Aorta (tissue), 5 donors: ENCODE measurements at places on chromosomes 12 and 14. TPM values are rescaled to one million over a fixed set of nuclear protein-coding genes. Genes with fewer than 3 reads are reported as not detected.

The SOAT2 gene
- total RNA-seq, result 0.63 TPM

DNA sequence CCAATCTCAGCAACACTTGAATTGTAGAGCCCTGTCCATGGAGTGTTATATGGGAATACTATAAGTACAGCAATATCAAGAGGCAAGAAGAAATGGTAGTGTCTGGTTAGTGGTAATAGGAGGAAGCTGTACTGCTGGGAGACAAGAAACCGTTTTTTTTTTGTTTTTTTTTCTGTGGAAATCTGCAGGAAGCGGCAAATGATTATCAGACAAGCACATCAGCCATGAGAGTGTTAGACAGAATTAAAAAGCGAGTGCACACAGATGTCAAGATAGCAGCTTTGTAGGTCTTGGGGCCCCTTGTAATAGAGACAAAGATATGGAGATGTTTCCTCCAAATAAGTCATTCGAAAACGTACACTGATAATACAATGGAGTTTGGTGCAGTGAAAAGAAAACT is 6.7 kb downstream of the TESPA1 start:
- DNase-seq, result no peak

DNA sequence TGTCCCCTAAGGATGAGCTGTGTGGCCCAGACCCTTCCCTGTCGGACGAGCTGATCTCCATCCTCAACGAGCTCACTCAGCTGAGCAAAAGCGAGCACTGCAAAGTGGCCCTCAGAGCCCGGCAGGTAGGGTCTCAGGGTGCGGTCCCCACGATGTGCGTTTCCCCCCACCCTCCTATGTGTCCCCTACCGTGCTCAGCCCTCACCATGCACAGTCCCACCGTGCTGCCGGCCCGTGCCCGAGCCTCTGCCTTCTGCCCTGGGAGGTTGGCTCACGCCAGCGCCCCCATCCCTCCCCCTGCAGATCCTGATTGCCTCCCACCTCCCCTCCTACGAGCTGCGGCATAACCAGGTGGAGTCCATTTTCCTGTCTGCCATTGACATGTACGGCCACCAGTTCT is 86.6 kb downstream of the FOXN4 start:
- DNase-seq, result peak; percentile 40

- DNase-seq, result no peak
Observed at GRCh38 chr12:75623631-75624154, 112.3 kb upstream of the KRR1 start.

GRCh38 chr12:57124261-57124877 is 3.9 kb upstream of the LRP1 start:
- no peak for DNase-seq

The C12orf54 gene
- total RNA-seq, result 0.65 TPM

The LIN52 gene
- total RNA-seq, result 10.6 TPM

The MYF6 gene
- total RNA-seq, result not detected

The RNF212B gene
- total RNA-seq, result not detected

GRCh38 chr12:40192704-40193255 is 32.0 kb upstream of the LRRK2 start:
- no peak for DNase-seq
